ENCODE measurements at places on chromosomes 1 and 21.

- peak overlapping the region; percentile 99 for H3K27ac ChIP-seq
- peaks cover 82% of the 10 kb centered on the region for H3K4me1 ChIP-seq
- no peaks in the 10 kb centered on the region for H3K36me3 ChIP-seq
- H3K4me3 ChIP-seq, result peak overlapping the region; percentile 13
- H3K27me3 ChIP-seq, result peaks cover 10% of the 10 kb centered on the region
- DNase-seq, result no peak
These were observed 110.7 kb upstream of the ERRFI1 start for GRCh38 chr1:8136766-8137165.

DNA sequence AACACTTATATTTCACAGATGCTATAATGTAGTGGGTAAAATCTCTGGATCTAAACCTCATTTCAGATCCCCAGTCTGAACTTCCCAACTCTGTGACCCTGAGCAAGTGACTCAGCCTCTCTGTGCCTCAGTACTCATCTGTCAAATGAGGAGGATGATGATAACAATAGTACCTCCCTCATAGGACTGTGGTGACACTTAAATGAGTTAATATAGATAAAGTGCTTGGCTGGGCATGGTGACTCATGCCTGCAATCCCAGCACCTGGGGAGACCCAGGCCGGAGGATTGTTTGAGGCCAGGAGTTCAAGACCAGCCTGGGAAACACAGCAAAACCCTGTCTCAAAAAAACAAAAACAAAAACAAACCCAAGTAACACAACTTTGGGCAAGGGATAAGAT, 4.7 kb upstream of the ECE1 start:
- no peaks in the 10 kb centered on the region for H3K36me3 ChIP-seq
- no peak overlapping the region for H3K4me3 ChIP-seq
- peaks cover 43% of the 10 kb centered on the region for H3K4me1 ChIP-seq
- H3K27me3 ChIP-seq, result peaks cover 6% of the 10 kb centered on the region

DNA sequence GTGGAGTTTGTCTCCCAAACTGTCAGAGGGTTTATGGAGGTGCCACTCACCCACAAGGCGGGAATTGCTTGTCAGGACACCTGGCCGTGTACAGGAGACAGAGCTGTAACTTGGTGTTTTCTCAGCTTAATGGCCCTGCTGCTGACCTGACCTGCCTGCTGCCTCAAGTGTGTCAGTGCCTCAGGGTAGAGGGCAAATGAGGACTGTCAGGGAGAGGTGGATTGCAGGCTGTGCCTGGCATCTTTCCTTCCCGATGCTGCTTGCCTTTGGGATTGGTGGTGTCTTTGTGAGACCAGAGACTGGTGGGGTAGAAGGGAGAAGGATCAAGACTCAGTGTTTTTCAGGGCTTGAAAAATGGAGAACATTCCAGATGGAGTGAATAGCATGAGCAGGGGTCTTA, 31.4 kb downstream of the TMEM53 start:
- H3K27ac ChIP-seq, result no peak overlapping the region
- no peak for DNase-seq
- no peak overlapping the region for H3K4me3 ChIP-seq
- H3K27me3 ChIP-seq, result peaks cover 10% of the 10 kb centered on the region
- peaks cover 98% of the 10 kb centered on the region for H3K4me1 ChIP-seq
- H3K36me3 ChIP-seq, result peaks cover 42% of the 10 kb centered on the region

GRCh38 chr1:45952072-45952471, 148.7 kb downstream of the MAST2 start:
- peaks cover 23% of the 10 kb centered on the region for H3K36me3 ChIP-seq
- peak overlapping the region; percentile 11 for H3K27ac ChIP-seq
- peaks cover 2% of the 10 kb centered on the region for H3K27me3 ChIP-seq
- H3K4me1 ChIP-seq, result peaks cover 31% of the 10 kb centered on the region
- no peak for DNase-seq
- H3K4me3 ChIP-seq, result no peak overlapping the region

DNA sequence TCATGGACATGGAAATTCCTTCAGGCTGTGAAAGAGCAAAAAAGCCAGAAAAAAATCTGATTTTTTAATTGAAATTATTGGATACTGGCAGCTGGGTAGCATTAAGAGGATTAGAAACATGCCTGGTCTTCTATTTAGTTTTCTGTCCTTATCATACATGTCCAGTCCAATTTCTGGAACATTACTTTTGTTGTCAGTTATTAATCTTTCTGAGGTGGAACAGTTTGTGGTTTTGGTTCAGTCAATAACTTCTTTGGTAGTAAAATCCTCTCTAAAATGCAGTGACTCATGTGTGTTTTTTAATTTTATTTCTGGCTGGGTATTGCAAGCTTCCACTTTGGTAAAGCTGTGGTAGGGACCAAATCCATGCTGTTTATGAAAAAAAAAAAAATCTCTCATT, 687.0 kb upstream of the ADGRL2 start:
- no peaks in the 10 kb centered on the region for H3K27me3 ChIP-seq
- H3K4me1 ChIP-seq, result no peaks in the 10 kb centered on the region
- H3K36me3 ChIP-seq, result no peaks in the 10 kb centered on the region
- DNase-seq, result no peak

DNA sequence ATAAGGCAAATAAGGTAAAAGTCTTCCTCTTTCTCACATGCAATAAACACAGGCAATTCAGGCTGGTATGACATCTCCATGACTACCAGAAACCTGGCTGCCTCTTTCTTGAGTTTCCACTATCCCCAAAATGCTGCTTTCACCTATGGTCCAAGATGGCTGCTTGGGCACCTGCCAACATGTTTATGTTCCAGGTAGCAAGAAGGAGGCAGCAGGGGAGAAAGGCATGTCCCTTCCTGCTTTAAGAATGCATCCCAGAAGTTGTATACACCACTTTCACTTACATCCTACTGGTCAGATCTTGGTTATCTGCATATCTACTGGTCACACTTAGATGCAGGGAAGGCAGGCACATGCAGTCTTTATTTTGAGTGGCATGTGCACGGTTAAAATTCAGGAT, 19.4 kb upstream of the ACOT11 start:
- H3K27me3 ChIP-seq, result peaks cover 16% of the 10 kb centered on the region
- DNase-seq, result no peak
- no peak overlapping the region for H3K27ac ChIP-seq
- no peaks in the 10 kb centered on the region for H3K36me3 ChIP-seq
- H3K4me1 ChIP-seq, result no peaks in the 10 kb centered on the region

DNA sequence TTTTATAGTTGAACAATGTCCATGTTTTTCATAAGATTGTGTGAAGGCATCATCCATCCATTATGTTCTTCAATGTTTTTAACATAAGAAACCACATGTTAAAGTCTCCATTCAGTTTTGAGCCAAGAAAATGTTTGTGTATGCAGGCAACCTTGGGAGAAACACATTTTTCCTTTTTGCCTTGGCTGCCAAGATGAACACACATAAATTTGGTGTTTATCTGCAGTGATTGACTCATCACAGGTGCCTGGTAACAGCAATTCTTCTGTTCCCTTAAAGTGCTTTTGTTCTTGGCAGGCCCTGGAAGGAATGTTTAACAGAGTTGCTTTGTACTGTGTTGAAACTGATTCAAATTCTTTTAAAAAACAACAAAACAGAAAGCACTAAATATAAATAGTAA, 709.9 kb upstream of the ADGRL4 start:
- H3K27ac ChIP-seq, result no peak overlapping the region
- DNase-seq, result no peak
- H3K36me3 ChIP-seq, result no peaks in the 10 kb centered on the region
- H3K27me3 ChIP-seq, result no peaks in the 10 kb centered on the region
- no peaks in the 10 kb centered on the region for H3K4me1 ChIP-seq
- no peak overlapping the region for H3K4me3 ChIP-seq

- peaks cover 70% of the 10 kb centered on the region for H3K36me3 ChIP-seq
- H3K4me3 ChIP-seq, result no peak overlapping the region
- H3K27me3 ChIP-seq, result peaks cover 3% of the 10 kb centered on the region
- H3K4me1 ChIP-seq, result peaks cover 8% of the 10 kb centered on the region
- DNase-seq, result peak; percentile 19
- no peak overlapping the region for H3K27ac ChIP-seq
These were observed 10.9 kb downstream of the MORC3 start for GRCh38 chr21:36330904-36331303.

- H3K27me3 ChIP-seq, result peaks cover 18% of the 10 kb centered on the region
- DNase-seq, result no peak
These were observed 39.6 kb upstream of the GRIK3 start for GRCh38 chr1:37073854-37074379.

DNA sequence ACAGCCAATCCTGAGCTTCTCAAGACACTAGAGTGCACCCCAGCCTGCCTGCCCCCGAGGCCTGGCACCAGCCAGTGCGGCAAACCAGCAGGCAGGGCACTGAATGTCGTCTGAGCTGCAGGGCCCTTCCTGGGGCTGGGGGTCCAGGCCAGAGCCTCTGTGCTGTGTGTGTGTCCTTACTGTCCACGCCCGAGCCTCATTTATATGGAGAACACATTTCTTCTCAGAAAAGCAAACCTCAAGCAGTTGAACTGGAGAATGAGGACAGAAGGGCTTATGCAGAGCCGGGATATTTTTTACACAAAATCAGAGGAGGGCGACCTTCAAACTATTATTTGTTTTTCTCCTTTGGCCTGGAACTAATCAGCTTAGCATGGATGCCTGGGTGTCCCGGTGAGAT, 52.7 kb downstream of the POFUT2 start:
- no peaks in the 10 kb centered on the region for H3K4me1 ChIP-seq
- peaks cover 4% of the 10 kb centered on the region for H3K27me3 ChIP-seq
- DNase-seq, result no peak
- H3K36me3 ChIP-seq, result no peaks in the 10 kb centered on the region
- no peak overlapping the region for H3K27ac ChIP-seq
- H3K4me3 ChIP-seq, result no peak overlapping the region

GRCh38 chr1:63054184-63054583, 268.2 kb upstream of the FOXD3 start:
- H3K27me3 ChIP-seq, result peaks cover 5% of the 10 kb centered on the region
- H3K27ac ChIP-seq, result no peak overlapping the region
- no peaks in the 10 kb centered on the region for H3K36me3 ChIP-seq
- no peak overlapping the region for H3K4me3 ChIP-seq
- DNase-seq, result no peak

- H3K4me1 ChIP-seq, result no peaks in the 10 kb centered on the region
- H3K27ac ChIP-seq, result no peak overlapping the region
- H3K4me3 ChIP-seq, result no peak overlapping the region
- peaks cover 44% of the 10 kb centered on the region for H3K36me3 ChIP-seq
- no peak for DNase-seq
These were observed 56.1 kb downstream of the MIER1 start for GRCh38 chr1:66980745-66981367.

DNA sequence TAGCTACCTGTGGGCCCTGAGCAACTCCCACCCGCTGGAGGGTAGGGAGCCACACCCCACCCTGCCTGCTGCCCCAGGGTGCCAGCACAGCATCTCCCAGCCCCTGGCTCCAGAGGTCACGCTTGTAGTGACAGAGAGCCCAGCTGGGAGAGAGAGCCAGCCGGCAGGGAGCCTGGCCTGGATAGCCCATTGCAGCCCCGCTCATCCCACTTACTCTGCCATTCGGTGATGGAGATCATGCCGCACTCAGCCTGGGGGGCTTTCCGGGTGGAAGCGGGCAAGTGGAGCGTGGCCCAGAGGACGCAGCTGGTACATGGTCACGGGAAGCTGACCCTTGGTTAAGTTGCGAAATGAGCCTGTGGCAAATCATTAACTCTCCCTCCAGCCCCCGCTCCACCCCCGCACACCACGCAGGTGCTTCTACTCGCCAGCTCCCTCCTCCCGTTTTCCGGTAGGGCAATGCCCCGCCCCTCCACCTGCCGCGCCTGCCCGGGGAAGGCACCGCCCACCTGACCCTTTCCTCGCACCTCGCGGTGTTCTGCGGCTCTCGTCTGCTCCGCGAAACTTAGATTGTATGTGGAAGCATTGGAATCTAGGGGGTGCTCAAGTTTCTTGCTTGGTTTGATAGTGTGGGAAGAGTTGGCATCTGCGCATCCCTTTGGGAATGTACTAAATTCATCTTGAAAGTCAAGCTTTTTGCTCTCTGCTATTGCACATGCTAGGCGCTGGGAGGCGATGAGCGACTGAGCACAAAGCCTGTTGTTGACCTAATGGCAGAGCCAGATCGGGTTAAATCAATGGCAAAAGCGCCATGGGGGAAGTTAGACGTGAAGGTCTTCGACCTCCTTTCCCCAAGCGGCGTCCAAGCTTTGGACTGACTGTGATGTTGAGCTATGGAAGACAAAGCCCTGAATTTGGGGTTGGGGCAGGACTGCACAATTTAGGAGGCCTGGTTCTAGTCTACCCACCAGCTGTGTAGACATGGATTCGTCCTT, at the start of gene GOLT1A:
TSS of gene GOLT1A (minus strand) at position 321 of the 995 bp plus-strand sequence. CDS start at position 239, 82 bp downstream.
- peak within 1 kb of the TSS; percentile 72 for H3K4me3 ChIP-seq
- H3K36me3 ChIP-seq, result no peaks in the 10 kb centered on the region
- no peak within 1 kb of the TSS for H3K27ac ChIP-seq
- peak; percentile 73 for DNase-seq
- peaks cover 6% of the 10 kb centered on the region for H3K4me1 ChIP-seq

DNA sequence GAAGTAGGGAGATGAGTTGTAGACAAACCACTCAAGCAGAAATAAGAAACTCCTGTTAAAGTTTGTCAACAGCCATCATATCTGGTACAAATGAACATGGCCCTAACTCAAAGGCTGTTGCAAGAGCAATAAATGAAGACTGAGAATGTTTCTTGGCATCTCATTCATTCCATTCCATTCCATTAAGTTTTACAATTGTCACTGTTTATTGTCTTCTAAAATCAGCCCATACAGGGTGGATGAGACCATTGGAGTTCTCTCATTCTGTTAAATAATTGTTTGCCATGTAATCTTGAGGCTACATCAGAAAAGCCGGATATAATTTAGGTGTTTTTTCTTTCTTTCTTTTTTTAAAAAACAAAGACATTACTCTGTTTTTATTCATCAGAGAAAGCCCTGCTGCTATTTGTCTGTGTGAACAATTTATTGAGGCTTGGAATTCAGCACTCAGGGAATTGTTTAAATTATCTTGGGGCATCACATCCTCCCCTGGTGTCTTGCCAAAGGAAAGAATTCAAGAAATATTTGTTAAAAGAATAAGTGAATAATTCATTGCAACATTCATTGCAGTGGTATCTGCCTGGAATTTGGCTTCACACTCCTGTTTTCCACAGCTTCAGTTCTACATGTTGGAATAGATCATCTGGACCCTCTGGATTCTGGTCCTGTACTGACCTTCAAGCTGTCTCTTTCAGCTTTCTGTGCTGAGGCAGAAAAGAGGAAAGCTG, 604.5 kb downstream of the PLPP3 start:
- H3K36me3 ChIP-seq, result no peaks in the 10 kb centered on the region
- H3K4me1 ChIP-seq, result no peaks in the 10 kb centered on the region
- DNase-seq, result no peak
- H3K4me3 ChIP-seq, result no peak overlapping the region
- no peak overlapping the region for H3K27ac ChIP-seq

GRCh38 chr1:178124115-178124514, 30.2 kb downstream of the RASAL2 start:
- no peaks in the 10 kb centered on the region for H3K27me3 ChIP-seq
- no peak overlapping the region for H3K27ac ChIP-seq
- H3K4me1 ChIP-seq, result no peaks in the 10 kb centered on the region

- peak overlapping the region; percentile 95 for H3K27ac ChIP-seq
- H3K4me1 ChIP-seq, result peaks cover 32% of the 10 kb centered on the region
- H3K36me3 ChIP-seq, result peaks cover 14% of the 10 kb centered on the region
- no peak for DNase-seq
- H3K4me3 ChIP-seq, result peak overlapping the region; percentile 98
These were observed 464 bp downstream of the ACBD6 start for GRCh38 chr1:180501865-180502360.

All from nephron progenitor cell (in vitro differentiated cells).